ENCODE measurements at places on chromosomes 13 and 19.

DNA sequence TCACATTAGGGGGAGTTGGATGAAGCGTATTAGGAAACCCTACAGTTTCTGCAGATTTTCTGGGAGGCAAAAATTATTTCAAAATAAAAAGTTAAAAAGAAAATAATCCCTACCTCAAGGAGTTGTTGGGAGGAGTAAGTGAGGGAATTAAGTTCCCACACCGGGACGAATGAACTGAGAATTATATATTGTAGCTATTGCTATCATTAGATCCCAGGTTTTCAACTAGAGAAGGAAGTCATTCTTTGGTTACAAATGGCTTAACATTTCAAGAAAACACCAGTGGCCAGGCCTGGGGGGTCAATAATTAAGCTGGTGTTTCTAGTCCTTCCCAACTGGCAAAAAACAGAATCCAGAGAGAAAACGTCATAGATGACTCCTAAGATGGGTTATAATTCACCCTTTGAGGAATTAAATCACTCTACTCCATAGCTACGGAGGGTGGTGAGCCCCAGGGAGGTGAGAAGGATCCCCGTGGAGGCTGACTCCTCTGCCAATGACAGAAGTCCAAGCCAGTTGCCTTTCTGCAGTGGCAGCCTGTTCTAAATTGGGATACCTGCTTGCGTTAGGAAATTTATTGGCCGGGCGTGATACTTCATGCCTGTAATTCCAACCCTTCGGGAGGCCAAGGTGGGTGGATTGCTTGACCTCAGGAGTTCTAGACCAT lies 1.2 kb upstream of the MYDGF start:
- DNase-seq = no peak

- DNase-seq = no peak
Observed at GRCh38 chr19:17268754-17269153, 1.5 kb downstream of the BABAM1 start.

GRCh38 chr13:92412996-92413395 lies 813.6 kb upstream of the GPC6 start:
- DNase-seq = no peak

GRCh38 chr13:65416784-65417183 lies 1813.4 kb downstream of the PCDH9 start:
- DNase-seq = no peak

DNA sequence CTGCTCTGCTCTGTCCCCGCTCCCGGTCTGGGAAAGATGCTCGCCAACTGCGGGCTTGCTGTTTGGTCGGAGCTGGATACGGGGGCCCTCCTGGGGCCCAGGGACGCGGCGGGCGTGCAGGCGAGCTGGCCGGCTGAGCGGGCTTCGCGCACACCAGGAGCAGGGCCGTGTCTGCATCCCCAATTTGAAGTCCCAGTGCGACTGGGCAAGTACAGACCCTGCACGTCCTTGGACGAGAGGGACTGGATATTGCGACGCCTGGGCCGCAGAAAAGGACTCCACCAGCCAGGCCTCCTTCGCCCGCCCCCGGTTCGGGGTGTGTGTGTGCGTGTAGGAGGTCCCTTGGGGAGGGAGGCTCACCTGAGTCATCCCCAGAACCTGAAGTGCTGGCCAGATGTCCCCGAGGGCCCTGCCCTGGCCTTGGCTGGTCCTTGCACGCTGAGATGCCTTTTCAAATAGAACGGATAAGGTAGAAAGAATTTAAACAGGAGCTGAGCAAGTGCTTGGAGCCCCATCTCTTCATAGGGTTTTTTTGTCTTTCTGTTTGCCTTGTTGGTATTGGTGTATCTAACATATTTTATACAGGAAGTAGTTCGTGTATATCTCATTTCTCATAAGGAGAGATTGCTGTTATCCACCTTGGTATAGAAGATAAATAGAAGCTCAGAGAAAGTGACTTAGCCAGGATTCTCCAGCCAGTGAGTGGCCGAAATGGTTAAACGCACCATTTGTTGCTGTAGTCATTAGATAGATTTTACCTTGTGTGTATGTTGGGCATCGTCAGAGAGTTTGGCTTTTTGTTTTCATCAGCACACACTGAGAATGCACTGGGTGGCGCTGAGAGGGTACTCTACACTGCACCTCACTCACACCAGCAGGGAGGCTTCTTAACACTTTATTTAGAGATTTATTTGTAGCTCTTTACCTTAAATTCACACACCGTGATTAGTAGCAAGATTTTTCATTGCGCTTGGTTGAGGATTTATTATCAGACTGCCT lies 1.1 kb downstream of the NAXD start:
- peak; percentile 62 for DNase-seq

- DNase-seq = no peak
Observed at GRCh38 chr19:42159942-42160341, 27.7 kb upstream of the POU2F2 start.

GRCh38 chr19:43820098-43820883 lies 6.8 kb upstream of the ZNF283 start:
- peak; percentile 43 for DNase-seq

GRCh38 chr19:45153339-45154063 lies 7.3 kb downstream of the NKPD1 start:
- DNase-seq = peak; percentile 46

GRCh38 chr13:38090913-38091312 lies 221.3 kb upstream of the TRPC4 start:
- no peak for DNase-seq

DNA sequence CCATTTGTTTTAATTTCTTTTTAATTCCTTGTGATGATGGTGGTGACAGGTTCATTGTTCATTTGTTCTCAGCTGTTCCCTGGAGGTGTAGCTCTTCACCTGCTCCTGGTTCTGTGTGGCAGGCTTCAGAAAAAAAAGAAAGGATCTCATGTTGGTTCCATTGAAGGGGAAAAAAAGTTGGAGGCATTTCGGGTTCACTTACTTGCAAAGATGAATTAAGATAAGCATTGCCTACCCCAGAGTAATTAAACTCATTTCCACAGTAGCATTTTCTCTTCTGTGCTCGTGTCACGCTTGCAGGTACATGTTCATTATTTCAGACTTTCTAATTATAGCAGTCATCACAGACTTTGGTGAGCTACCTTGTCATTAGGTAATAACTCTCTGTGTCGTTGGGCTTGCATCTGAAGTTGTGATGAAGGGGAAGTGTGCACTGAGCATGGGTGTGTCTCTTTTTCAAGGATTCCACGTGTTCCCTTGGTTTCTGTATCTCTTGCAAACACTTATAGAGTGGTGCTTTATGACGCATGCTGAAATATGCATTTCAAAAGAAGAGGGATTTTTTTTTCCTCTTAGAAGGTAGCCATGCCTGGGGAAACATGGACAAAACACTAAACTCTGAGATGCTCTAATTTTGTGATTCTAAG lies 69.1 kb downstream of the MTUS2 start:
- DNase-seq = no peak

GRCh38 chr13:99617474-99618255 lies 116.4 kb downstream of the TM9SF2 start:
- peak; percentile 53 for DNase-seq

DNA sequence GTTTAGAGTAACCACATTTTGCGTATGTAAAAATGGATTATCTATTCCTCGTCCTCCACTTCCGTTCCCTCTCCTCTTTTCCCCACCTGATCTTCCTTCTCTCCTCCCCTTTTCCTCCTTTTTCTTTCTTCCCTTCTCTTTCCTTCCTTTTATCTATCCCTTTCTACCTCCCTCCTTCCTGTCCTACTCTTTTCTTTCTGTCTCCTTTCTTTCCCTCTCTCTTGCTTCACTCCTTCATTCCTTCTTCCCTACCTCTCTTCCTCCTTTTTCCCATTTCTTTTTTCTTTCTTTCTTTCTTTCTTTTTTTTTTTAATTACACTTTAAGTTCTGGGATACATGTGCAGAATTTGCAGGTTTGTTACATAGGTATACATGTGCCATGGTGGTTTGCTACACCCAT lies 688.4 kb upstream of the GPC6 start:
- DNase-seq = no peak

- no peak for DNase-seq
Observed at GRCh38 chr13:97298816-97299215, 76.7 kb downstream of the MBNL2 start.

- no peak for DNase-seq
Observed at GRCh38 chr13:29534083-29534482, 61.4 kb downstream of the SLC7A1 start.

DNA sequence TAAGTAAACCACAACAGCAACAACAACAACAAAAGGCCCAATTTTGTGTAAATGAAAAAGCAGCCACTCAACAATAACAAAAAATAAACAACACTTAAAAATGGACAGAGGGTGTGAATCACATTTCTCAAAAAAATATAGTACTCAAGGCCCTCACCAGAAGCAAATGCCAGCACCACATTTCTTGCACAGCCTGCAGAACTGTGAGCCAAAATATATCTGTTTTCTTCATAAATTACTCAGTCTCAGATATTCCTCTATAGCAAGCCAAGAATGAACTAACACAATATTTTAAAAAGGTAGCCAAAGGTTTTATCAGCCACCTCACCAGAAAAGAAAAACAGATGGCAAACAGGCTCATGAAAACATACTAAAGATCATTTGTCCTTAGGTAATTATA lies 3.9 kb upstream of the CD33 start:
- DNase-seq = no peak

DNA sequence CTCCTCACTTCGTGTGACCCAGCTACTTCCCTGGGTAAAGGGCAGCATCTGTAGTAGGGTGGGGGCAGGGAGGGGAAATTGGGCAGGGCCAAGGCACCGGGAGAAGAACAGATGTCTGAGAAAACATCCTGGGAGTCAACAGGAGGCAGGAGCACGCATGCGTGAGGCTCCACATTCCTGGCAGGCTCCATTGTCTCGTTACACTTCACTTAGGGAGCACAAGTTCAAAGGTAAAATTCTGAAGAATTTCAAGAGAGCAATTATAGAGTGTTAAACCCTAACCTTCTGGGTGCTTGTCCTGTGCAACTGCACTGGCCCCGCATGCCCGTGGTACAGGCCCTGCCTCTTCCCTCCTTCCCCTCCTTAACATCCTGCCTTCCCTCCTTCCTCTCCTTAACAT lies 79.6 kb upstream of the POMP start:
- no peak for DNase-seq

- DNase-seq = no peak
Observed at GRCh38 chr19:38845374-38846024, 4.3 kb downstream of the HNRNPL start.

GRCh38 chr13:85819513-85819912 lies 20.3 kb upstream of the SLITRK6 start:
- no peak for DNase-seq

GRCh38 chr13:48121733-48122132 lies 26.8 kb upstream of the MED4 start:
- DNase-seq = no peak

DNA sequence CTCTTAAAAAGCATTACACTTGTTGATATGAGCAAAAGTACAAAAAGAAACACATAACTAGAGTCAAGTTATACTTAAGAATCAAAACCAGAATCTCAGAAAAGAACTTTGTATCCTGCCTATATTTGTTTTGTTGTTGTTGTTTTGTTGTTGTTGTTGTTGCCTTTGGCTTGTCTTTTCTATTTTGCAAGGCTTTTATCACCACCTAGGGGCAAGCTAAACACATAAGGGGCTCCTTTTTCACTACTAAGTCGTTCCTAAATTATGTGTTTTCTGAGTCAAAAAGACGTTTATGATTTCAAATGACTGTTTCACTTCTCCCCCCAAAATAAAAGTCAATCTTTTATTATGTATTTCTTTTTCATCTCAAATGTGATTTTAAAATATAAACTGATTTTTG lies 250.2 kb downstream of the RBM26 start:
- DNase-seq = no peak

DNA sequence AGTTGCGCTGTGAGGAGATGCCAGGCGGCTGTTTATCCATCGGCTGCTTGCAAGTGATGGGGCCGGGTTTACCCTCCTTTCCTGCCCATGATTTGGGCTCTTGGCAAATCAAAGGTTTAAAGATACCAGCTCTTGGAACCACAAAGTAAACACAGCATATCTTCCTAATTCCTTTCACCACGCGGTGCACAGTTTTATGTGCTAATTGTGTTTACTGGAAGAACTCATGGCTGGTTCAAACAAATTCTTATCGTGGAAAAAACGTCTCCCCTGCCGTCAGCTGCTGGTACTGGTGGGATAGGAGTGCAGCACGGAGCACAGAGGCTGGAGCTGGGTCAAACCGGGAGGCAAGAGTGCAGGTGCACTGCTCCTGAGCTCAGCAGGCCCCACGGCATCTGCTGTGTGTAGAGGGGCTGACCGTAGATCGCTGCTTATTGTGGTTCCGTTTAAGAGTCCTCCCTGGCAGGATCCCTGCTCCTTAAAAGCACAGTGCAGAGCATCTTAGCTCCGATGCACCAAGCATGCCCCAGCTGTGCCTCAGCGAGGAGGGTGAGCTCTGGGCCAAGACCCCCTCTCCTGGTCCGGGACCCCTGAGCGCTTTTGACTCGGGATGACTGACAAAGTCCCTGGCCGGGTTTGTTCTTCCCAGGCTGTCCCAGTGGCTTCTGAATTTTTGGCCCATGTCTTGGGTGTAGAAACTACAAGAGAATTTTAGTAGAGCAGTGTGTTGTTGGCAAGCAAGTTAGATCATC lies 51.3 kb upstream of the GAS6 start:
- DNase-seq = peak; percentile 11

DNA sequence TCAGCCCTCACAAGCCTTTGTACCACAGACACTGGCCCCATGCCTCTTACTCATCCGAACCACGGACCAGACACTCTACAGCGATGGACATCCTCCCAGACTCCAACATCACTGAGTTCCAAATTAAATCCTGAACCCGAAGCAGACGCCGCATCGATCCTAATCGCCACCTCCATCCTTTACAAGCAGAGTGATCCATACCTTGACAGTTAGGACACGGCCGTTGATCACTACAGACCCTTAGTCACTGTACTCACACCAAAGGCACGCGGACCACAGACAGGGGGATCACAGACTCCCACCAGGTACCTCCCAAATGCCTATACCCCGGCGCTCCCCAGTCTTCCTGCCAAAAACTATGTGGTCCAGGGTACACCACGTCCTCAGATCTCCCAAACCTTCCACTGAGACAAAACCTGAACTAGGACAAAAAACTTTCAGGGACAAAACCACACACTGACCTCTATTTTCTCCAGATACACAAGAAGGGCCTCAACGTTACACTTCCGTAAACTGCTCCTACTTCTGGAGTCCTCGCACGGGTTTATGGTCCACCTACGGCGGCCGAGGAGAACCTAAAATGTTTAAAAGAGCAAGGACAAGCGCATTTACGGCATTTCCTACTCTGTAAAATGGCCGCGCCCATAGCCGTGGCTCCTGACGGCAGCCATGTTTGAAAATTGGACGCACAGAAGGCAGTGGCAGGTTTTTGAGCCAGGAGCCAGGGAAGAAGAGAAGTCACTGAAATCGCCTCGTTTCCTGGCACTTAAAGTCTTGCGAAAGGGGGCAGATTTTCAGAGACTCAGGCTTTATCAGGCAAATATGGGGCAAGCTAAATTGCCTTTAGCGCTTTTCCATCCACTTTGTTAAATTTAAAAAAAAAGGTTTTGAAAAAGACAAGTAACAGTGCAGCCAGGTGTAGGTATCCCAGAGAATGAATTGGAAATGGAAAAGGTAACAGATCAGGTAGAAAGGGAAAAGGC lies at the start of gene ZNF350:
Gene ZNF350 (minus strand): TSS at position 532 of the 983 bp plus-strand sequence. CDS start 12,480 bp downstream, outside the sequence.
- DNase-seq = peak; percentile 85

- DNase-seq = no peak
Observed at GRCh38 chr13:97248243-97248642, 26.1 kb downstream of the MBNL2 start.

GRCh38 chr13:19845758-19846157 lies 17.7 kb downstream of the ZMYM5 start:
- no peak for DNase-seq
